ENCODE measurements at places on chromosomes 1 and 21. TPM values are rescaled to one million over a fixed set of nuclear protein-coding genes. Genes with fewer than 3 reads are reported as not detected.

The ALX3 gene
- total RNA-seq, result not detected

- no peak for DNase-seq
- no peaks in the 10 kb centered on the region for H3K27me3 ChIP-seq
- H3K36me3 ChIP-seq, result no peaks in the 10 kb centered on the region
Measured at GRCh38 chr1:170356585-170356984, 175.4 kb upstream of the GORAB start.

DNA sequence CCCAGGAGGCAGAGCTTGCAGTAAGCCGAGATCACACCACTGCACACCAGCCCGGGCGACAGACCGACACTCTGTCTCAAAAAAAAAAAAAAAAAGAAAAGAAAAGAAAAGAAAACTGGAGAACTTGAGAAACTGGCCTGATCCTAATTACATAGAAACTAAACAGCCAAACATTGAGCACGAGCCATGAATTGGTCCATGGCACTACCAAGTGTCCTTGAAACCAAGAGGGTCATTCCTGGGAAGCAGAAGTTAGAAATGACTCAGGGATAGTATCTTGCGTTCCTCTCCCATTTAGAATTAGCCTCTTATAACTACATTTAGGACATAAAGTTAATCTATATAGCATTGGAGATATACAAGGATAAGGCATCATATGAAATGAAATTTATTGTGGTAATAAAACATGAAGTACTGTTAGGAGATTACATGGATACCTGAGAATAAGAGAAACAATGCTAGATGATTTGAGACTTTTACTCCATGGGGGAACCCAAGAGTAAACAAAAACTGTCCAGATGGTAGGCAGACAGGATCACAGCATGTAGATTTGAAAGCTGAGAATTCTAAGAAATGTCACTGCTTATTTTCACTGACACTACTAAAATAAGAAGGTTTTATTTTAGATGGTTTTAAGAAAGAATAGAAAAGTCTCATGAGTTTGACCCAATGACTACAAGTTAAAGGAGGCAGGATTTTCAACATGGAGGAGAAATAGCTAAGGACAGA lies 39.5 kb upstream of the CPLANE2 start:
- no peak overlapping the region for H3K27ac ChIP-seq
- no peaks in the 10 kb centered on the region for H3K4me1 ChIP-seq
- H3K4me3 ChIP-seq, result no peak overlapping the region
- peaks cover 2% of the 10 kb centered on the region for H3K36me3 ChIP-seq

DNA sequence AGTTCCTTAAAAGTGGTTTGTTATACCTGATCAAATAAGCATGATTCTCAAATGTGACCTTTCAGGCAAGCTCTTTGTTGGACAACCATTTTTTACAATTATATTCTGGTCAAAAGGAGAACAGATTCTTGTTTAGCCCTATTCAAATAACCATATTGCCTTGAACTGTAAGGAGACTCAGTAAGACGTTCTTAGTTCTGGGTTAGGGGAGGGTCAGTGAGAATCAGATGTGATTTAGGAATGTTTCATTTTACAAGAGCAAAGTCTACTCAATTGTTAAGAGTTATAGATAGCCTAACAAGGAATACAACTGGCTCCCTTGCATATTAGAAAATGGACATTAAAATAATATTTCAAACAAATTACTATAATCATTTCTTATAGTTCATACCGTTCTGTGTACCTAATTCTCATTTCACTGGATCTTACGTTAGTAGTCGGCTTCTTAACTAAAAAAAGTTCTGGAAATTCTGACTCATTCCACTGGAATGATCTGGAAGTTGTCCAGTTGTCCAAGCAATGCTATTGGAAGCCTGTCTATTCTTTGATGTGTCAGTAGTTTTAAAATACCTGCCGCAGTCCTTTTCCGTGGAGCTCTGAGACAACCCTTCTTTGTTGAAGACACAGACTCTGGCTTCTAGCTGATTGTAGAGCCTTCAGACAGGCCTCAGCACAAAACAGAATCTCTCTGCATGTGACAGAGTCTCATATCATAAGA lies 88.8 kb downstream of the MAST2 start:
- no peaks in the 10 kb centered on the region for H3K27me3 ChIP-seq
- H3K4me1 ChIP-seq, result peaks cover 6% of the 10 kb centered on the region
- no peak overlapping the region for H3K4me3 ChIP-seq
- no peaks in the 10 kb centered on the region for H3K36me3 ChIP-seq
- no peak overlapping the region for H3K27ac ChIP-seq

The LCE2B gene
- total RNA-seq, result not detected

DNA sequence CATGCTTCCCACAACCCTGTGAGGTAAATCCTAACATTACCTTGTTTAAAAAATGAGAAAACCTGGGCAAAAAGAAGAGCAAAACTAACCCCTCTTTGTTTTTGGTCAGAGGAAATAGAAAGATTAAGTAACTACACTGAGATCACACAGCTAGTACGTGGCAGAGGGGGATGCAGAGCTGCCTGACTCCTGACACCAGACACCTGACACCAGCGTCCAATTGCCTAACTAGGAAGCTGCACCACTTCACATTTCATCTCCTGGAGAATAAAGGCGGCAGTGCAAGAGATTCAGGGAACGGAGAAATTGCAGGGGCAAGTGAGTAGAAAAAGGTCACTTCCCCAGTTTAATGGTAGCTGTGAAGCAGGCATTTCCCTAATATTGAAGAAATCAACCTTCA lies 229.3 kb upstream of the PTBP2 start:
- H3K27me3 ChIP-seq, result no peaks in the 10 kb centered on the region
- H3K36me3 ChIP-seq, result no peaks in the 10 kb centered on the region
- no peaks in the 10 kb centered on the region for H3K4me1 ChIP-seq
- no peak for DNase-seq
- no peak overlapping the region for H3K27ac ChIP-seq

DNA sequence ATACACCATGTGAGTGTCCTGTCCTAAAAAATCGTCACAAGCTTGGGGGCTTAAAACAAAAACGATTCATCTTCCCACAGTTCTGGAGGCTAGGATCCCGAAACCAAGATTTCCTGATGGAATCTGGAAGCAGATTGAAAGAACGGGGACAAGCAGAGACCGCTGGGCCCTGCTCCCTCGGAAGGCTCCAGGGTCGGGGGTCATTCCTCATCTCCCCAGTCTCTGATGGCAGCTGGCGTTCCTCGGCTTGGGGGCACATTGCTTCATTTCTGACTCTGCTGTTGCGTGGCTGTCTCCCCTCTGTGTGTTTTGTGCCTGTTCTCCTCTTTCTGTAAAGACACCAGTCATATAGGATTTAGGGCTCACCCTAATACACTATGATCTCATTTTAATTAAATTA lies 114.2 kb upstream of the TMPRSS2 start:
- H3K4me3 ChIP-seq, result no peak overlapping the region
- DNase-seq, result no peak
- H3K27ac ChIP-seq, result no peak overlapping the region
- H3K27me3 ChIP-seq, result no peaks in the 10 kb centered on the region

GRCh38 chr1:116179964-116180363 lies 68.8 kb downstream of the MAB21L3 start:
- H3K36me3 ChIP-seq, result no peaks in the 10 kb centered on the region
- H3K27ac ChIP-seq, result no peak overlapping the region
- peaks cover 3% of the 10 kb centered on the region for H3K4me1 ChIP-seq
- no peak overlapping the region for H3K4me3 ChIP-seq
- DNase-seq, result no peak
- H3K27me3 ChIP-seq, result no peaks in the 10 kb centered on the region

DNA sequence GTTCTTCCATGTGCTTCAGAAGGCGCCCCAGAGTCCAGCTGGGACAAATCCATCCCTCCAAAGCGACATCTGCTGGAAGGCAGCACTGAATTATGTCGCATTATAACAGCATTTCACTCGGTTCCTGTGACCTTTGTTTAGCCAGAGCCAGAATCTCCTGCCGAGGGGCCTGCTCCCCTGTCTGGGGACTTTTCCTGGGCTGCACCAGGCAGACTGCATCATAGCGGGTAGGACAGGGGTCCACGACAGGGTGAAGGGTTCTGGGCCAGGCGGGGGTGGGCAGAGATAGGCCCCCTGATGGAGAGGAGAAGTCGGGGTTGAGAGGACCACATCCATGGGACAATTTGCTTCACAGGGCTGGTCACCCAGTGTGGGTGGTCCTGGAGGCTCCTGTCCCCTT lies 276.9 kb downstream of the MATN1 start:
- no peaks in the 10 kb centered on the region for H3K4me1 ChIP-seq
- no peak overlapping the region for H3K27ac ChIP-seq
- no peaks in the 10 kb centered on the region for H3K36me3 ChIP-seq
- no peak overlapping the region for H3K4me3 ChIP-seq
- no peaks in the 10 kb centered on the region for H3K27me3 ChIP-seq

Data from lung (tissue), 17 donors.